CD4-positive, alpha-beta T cell treated with Interleukin-12 subunit alpha and Interleukin-12 subunit beta, for 1 hour (primary cell): ENCODE measurements at places on chromosomes 6 and 20.

DNA sequence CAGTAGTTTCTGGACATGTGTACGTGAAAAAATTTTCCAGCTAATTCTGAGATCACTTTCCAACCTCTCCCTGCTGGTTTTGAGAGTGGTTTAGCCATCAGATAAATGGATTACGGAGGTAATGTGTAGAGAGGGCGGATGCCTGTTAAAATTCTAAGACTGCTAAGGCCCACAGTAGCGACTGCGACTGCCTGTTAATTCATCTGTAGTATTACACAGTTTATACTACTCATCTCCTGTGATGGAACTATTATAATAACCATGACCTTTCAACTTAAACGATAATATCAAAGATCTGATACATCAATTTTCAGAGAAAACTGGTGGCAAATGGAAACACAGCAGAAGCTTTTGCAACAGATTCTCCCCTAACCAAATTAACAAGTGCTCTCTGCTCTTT lies 102.3 kb downstream of the IRF4 start:
- no peak for DNase-seq

DNA sequence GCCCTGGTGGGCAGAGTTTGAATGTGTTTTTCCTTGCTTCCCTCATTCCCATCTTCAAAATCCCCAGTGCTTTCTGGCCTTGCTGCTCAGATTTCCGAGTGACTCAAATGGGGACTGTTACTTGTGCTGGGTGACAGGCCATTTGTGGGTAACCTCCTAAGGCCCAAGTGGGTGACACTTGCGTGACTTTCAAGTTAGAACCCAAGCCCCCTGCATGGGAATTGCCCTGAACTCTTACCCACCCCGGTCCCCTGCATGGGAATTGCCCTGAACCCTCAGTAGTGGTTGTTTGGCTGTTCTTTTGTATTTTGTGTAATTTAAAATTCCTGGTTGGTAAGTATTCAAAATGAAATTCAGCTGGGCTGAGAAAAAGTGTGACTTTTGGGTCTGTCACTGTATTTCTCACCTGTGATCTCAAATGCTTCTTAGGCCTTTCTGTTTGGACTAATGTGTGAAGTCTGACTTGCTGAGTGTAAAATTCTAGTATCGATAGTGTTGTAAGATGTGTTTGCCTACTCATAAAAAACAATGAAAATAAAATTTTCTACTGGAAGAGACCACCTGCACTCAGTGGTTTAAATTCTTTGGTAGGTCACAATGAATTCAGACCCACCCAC lies 12.4 kb upstream of the RBM38 start:
- no peak for DNase-seq

DNA sequence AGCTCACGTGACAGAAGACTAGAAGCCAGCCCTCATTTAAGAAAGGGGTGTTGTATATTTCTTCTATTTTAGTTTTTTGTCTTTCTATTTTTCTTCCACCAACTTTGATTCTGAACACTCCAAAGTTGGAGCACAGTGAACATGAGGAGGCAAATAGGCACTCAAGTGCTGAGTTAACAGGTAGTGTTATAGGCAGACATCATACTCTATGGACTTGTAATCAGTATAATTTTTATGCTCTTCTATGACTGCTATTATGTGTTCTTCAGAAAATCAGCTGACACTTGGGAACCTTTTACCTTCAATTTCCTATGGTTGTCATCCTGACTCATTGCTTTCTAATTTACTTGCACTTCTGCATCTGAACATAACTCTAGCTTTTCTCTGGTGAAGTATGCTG lies 396.3 kb upstream of the EYS start:
- DNase-seq: no peak

- DNase-seq: no peak
These were observed 30.1 kb downstream of the CDS2 start for GRCh38 chr20:5156675-5157448.

DNA sequence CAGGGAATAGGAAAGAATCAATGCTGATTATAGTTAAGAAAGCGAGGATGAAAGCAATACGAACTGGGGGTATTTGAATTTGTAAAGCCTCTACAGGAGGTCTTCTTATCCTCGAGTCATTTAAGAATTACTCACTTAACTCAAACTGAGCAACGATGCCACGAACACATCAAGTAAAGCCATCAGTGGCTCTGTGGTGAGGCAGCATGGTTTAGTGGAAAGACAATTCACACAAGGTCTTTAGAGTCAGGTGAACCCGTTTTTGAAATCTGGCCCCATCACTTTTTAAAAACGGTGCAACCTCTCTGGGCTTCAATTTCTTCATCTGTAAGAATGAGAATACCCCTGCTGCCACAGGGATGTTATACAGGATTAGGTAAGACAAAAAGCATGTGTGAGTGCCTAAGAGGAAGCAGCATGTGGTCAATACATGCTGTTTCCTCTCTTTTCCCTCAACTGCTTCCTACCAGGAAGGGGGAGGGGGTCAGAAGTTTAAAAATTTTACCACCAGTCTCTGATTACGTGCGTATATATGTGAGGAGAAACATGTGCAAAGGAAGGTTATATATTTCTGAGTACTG lies 162.0 kb downstream of the BTBD9 start:
- DNase-seq: no peak
